ENCODE measurements at places on chromosomes 4 and X.

DNA sequence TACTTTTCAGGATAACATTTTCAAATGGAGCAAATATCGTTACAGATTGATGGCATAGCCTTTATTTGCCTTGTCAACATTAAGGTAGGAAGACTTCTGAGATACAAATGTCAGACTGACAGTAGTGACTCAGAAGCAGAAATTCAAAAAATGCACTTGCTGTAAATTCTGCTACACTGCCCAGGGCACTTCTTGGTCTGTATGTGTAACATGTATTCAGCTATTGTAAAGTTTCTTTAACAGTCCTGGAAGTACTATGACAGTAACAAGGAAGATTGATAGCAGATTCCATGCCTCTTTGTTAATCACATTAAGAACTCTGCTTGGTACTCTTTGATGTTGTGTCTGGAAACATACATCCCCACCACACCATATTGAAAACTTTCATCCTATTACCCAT is 69.6 kb upstream of the PCDH18 start:
- DNase-seq: no peak

- DNase-seq: no peak
These were observed 16.1 kb downstream of the RNF4 start for GRCh38 chr4:2484993-2485392.

DNA sequence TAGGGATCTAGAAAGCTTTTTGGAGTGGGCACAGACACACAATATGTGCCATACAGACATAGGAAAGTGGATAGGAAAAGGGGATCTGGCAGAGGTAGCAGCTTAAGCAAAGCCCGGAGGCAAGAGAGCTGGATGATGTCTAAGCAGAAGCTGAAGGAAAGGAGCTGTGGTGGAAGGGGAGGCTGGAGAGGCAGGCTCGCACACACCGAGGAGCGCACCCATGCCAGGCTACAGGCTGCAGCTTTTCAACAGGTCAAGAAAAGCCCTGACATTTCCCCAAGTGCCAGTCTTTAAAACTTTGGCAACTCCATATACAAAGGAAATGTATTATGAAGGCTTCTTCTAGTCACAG is 67.4 kb downstream of the SOWAHB start:
- DNase-seq: no peak

- no peak for DNase-seq
These were observed 28.9 kb upstream of the NDUFC1 start for GRCh38 chr4:139331185-139331584.

DNA sequence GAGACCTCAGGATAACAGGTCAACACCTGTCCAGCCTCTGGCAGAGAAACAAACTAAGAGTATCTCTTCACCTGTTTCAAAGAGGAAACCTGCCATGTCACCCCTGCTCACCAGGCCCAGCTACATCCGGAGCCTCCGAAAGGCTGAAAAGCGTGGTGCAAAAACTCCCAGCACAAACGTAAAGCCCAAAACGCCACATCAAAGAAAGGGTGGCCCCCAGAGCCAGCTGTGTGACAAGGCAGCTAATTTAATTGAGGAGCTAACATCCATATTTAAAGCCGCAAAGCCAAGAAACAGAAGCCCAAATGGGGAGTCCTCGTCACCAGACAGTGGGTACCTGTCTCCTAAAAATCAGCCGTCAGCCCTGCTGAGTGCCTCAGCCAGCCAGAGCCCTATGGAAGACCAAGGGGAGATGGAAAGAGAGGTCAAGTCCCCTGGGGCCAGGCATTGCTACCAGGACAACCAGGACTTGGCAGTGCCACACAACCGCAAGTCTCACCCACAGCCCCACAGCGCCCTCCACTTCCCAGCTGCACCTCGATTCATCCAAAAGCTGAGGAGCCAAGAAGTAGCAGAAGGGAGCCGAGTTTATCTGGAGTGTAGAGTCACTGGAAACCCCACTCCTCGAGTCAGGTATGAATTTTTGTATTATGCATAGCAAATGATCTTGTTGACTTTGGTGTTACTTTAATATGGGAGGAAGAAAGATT is 15.1 kb downstream of the PALLD start:
- no peak for DNase-seq

GRCh38 chr4:173174594-173175012 is 6.0 kb downstream of the GALNT7 start:
- DNase-seq: no peak

GRCh38 chr4:183186813-183187212 is 87.8 kb downstream of the WWC2 start:
- no peak for DNase-seq

- peak; percentile 1 for DNase-seq
These were observed 460.9 kb downstream of the GABRG1 start for GRCh38 chr4:45663003-45663402.

DNA sequence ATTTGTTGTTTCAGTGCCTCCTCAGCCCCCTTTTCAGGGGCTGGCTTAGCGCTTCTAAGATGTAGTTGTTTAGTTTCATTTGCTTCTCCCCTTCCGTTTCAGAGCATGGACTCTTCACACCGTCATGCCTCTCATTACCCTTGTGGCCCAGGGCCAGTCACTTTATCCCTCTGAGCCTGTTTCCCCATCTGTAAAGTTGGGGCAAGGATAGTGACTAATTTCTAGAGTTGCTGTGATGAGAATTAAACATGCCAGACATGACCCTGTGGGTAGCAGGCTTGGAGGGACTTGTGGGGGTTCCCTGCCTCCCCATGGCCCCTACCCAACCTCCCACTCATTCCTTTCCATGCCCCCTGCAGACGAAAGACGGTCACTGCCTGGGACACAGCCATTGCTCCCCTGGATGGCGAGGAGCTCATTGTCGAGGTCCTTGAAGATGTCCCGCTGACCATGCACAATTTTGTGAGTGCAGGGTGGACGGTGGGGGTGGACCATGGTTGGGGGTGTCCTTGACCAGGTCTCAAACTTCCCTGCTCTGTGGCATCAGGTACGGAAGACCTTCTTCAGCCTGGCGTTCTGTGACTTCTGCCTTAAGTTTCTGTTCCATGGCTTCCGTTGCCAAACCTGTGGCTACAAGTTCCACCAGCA is 3.6 kb downstream of the ARAF start:
- no peak for DNase-seq

GRCh38 chrX:254630-255215 is 26.5 kb upstream of the PLCXD1 start:
- DNase-seq: no peak

- DNase-seq: no peak
These were observed 65.3 kb upstream of the DHRSX start for GRCh38 chrX:2566055-2566454.

- DNase-seq: peak; percentile 31
These were observed 2.5 kb downstream of the NYX start for GRCh38 chrX:41449615-41450014.

DNA sequence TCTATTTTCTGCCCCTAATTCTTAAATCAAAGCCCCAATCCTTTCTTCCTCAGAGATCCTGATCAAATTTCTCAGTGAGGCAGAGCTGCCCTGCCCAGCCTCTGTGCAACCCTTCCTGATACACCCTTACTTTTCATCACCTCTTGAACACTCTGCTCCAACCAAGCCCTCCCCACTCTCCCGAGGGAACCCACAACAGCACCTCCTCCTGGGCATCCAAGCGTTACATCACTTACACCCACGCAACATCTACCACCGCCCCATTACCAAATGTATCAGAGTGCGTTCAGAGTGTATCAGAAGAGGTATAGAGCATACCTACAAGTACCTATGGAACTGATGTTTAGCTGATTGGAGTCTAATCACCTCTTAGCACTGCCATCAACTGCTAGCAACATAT is 186.5 kb downstream of the RAP1GDS1 start:
- no peak for DNase-seq

DNA sequence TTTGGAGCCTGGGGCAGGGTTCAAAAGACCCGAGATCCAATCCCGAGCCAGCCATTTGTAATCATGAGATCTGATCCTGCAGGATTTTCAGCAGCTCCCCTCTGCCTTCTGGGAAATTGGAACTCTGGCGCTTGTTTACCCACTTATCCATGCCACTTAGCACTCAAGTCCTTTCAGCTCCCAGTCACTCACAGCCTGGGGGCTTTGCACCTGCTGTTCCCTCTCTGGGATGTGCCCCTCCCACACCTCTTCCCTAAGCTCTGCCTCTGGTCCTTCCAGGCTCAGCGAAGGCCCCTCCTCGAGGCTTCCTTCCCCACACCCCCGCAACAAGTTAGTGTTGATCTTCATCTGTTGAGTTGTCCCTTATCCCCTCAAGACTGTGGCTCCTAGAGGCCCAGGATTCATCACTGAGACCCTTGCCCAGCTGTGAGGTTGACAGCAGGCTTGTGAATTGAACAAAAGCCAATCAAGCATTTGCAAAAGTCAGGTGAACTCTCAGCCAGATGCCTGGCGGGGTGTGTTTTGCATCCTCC is 99.1 kb upstream of the AFAP1 start:
- DNase-seq: peak; percentile 98

DNA sequence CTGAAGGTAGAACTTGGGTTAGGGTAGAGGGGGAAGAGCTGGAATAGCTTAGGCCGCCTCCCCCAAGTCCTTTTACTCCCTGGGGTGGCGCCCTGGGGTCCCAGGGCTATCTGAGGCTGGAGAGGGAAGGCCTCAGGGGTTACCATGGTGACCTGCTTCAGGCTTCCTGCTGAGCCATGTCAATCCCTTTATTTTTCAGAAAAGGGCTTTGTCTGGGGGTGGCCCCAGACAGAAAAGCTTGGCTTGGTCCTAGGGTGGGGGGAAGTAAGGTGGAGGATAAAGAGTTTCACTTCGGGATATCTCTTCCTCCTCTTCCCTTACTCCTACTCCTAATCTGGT is 6.3 kb downstream of the EFNB1 start:
- DNase-seq: no peak

DNA sequence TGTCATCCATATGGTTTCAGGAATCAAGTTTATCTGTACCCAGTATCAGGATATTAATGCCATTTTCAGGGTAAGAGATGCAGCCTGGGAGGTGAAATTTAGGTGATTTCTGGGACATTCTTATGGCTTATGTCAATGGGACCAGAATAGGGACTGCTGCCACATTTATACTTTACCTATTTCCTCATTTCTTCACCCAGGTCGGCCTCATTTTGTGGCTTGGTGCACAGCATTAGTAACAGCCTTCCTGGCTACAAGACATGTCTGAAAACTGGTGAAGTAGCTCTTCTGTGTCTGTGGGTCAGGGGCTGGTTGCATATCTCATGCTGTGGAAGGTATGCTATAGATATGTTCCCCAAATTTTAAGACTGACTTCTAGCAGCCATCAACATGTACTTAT is 284.8 kb downstream of the AFF2 start:
- no peak for DNase-seq

- DNase-seq: no peak
These were observed 38.5 kb upstream of the PRSS48 start for GRCh38 chr4:151238477-151238876.

DNA sequence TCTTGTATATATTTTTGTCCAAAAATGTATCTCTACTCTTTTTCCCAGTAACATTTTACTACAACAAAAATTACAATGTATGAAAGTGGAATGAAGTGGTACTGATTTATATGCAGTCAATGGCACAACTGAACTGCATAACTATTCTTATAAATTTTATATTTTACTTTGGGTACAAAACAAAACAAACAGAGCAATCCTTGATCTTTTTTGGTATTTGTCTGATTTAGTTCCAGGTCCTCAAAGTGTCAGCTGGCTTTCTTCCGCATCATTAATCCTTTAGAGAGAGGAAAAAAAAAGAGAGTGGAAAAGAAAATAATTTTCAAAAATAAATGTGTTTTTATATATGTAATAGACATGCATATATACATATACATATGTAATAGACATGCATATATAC is 252.4 kb upstream of the SLIT2 start:
- DNase-seq: no peak

DNA sequence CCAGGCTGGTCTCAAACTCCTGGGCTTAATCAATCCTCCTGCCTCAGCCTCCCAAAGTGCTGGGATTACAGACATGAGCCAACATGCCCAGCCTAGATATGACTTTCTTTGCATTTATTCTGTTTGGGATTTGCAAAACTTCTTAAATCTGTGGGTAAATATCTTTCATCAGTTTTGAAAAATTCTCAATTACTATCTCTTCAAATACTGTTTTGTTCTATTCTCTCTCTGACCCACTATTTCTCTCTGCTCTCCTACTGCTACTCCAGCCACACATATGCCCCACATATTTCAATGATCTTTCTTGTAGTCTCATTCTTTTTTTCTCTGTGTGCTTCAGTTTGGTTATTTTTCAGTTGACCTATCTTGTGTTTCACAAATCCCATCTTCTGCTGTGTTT is 205.1 kb downstream of the CHIC2 start:
- DNase-seq: no peak

DNA sequence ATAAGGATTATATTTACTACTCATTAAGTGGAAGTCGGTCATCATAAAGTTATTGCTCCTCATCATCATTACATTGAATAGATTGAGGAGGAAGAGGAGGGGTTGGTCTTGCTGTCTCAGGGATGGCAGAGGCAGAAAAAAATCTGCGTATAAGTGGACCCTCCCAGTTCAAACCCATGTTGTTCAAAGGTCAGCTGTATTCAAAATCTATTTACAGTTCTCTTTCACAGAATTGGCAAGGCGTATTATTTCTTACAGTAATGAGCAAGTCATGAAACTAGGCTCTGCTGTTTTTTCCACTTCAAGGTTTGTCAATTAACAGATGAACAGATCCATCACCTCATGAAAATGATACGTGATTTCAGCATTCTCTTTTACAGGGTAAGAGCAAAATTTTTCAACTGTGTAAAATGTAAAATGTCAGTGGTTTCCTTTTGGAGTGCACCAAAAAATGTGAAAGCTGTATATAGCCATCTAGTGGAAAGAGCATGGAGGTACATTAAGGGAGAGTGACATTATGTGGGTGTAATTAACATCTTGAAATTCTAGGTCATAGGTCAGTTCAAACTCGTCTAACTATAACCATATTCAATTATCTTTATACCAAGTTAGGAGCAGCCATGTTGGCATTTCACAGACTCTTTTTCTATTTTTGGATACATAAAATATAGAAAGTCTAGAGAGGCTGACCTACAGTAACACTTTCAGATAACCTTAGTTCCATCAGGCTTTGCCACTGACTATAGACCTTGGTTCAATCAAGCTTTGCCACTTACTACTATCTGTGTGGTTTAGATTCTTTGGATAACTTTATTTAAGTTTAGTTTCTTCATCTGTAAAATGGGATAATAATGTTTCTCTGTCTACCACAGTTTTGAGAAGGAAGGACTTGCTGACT is 30.1 kb downstream of the NEIL3 start:
- DNase-seq: peak; percentile 30

DNA sequence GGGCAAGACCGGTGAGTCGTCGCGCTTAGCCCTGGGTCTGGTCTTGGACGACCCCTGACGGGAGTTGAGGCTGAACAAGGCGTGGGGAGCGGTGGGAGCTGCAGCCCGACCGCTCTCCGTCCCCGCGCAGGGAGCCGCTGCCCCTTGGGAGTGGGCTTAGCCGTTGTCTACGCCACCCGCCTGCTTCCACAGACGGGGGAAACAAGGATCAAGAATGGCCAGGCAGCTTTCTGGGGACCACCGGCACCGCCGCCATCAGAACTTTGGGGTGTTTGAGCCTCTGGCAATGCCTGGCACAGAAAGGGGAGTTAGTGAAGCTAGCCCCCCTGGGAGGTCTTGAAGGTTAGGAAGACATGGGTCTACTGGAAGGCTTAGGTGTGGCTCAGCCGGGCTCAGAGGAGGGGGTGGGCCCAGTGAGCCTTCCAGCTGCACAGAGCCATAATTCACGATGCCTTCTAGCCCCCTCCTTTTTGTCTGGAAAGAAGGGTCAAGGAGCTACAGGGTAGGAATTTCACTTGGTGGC is 583 bp downstream of the RASL11B start:
- no peak for DNase-seq

GRCh38 chr4:98976716-98977115 is 18.8 kb upstream of the METAP1 start:
- no peak for DNase-seq

GRCh38 chrX:119231936-119232445 is 4.1 kb upstream of the PGRMC1 start:
- no peak for DNase-seq
